NCI-H524 treated with DMSO at 0.1 percent for 48 hours (cell line): ENCODE measurements at places on chromosomes 2 and 18.

GRCh38 chr18:29457316-29457889, 1280.5 kb upstream of the CDH2 start:
- no peak for DNase-seq

- no peak for DNase-seq
Observed at GRCh38 chr2:171391532-171391931, 42.3 kb downstream of the METTL8 start.

GRCh38 chr2:64525317-64525613, 1.1 kb downstream of the AFTPH start:
- no peak for DNase-seq

- no peak for DNase-seq
Observed at GRCh38 chr2:69926849-69927515, 12.1 kb downstream of the MXD1 start.

DNA sequence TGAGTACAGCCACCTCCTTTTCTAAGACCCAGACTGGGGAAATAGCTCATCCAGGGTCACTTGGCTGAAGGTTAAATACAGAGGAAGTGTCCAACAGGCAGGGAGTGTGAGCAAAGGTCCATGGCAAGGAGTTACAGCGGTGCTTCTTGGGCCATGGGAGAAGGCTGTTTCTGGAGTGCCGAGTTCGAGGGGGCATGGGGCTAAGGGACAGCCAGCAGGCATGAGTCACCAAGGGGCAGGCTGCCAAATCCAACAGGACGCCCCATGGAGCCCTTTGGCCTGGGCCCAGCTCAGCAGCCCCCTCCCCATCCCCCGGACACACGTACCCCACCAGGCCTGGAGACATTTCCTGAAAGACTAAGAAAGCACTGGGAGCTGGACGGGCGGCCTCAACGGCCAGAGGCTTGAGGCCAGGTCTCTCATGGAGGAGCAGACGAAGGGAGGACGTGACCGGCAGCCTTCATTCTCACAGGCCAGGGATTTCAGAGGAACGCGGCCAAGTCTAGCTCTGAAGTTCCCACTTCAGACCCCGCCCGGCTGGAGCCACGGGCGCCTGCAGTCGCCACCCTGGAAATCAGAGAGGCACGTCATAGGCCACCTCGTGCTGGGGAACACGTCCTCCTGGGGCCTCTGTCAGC, 160.4 kb downstream of the SMAD7 start:
- DNase-seq: no peak

GRCh38 chr18:50447952-50448351, 73.1 kb downstream of the SKA1 start:
- peak; percentile 79 for DNase-seq

DNA sequence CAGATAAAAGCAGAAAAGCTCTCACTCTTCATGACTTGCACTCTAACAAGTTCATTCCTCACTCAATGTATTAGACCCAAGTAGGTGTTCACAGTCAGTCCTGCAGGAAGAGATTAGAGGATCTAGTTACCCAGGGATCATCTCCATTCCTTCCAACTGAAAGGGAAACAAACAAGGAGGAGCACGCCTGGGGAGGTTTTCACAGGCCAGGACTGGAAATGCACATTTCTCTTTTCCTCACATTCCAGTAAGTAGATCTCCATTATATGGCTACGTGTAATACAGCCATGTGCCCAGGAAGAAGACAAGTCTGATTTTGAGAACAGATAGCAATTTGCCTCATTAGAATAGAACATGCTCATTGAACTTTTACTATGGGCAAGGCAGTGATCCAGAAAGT, 1132.2 kb upstream of the FAM98A start:
- DNase-seq: no peak
